ENCODE measurements at places on chromosomes 2 and 18. TPM values are rescaled to one million over a fixed set of nuclear protein-coding genes. Genes with fewer than 3 reads are reported as not detected.

DNA sequence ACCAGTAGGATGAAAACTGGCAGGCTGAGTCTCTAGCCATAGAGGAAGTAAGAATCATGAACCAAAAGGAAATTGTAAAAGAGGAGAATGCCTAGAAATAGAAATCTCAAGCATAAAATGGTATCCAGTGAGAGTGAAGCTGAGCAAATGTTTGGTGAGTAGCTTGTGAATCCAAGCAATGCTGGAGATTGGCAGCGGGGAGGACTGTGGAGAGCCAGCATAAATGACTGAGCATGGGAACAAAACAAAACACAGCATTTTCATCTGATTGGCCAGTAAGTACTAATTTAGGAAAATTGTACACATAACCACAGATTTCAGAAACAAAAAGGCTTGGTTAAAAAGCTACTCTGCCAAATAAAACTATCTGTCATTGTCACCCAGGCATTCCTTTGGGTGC lies 390.0 kb downstream of the STK39 start:
- no peak for DNase-seq
- no peaks in the 10 kb centered on the region for H3K36me3 ChIP-seq
- no peak overlapping the region for H3K4me3 ChIP-seq
- no peak overlapping the region for H3K27ac ChIP-seq
- H3K27me3 ChIP-seq = no peaks in the 10 kb centered on the region

DNA sequence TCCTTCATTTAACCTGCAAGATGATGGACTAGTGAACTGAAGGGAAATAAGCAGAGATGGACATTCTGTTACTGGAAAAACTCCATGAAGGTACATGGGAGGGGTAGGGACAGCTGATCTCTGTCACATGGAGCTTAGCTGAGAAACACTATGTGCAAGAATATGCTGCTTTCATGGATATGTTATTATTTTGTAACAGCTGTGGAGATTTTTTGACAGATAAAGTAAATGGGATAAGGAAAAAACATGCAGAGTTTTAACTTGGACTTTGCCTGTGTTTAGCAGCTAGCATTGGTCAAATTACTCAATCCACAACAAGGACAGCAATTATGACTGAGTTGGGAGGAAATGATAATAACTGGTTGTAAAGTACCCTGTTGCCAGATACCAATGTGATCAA lies 28.7 kb upstream of the HNRNPA3 start:
- no peak for DNase-seq
- H3K4me3 ChIP-seq = no peak overlapping the region
- H3K27ac ChIP-seq = no peak overlapping the region
- no peaks in the 10 kb centered on the region for H3K4me1 ChIP-seq

DNA sequence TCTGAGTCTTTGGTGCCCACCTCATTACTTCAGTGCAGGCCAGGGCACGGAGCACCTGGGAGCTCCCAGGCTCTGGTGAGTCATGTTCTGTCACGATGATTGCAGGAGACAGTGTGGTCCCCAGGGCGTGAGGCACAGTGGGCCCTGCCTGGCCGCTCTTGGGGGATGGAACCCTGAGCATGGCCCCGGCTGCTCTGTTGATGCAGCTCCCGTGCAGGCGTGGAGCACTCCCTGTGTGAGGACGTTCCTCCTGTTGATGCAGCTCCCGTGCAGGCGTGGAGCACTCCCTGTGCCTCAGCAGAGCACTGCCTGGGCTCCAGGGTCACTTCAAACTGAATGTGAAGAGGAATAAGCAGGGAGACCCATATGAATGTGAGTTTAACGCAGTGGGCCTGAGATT lies 30.1 kb downstream of the COPS9 start:
- no peaks in the 10 kb centered on the region for H3K36me3 ChIP-seq
- no peak overlapping the region for H3K27ac ChIP-seq
- DNase-seq = no peak
- no peak overlapping the region for H3K4me3 ChIP-seq

DNA sequence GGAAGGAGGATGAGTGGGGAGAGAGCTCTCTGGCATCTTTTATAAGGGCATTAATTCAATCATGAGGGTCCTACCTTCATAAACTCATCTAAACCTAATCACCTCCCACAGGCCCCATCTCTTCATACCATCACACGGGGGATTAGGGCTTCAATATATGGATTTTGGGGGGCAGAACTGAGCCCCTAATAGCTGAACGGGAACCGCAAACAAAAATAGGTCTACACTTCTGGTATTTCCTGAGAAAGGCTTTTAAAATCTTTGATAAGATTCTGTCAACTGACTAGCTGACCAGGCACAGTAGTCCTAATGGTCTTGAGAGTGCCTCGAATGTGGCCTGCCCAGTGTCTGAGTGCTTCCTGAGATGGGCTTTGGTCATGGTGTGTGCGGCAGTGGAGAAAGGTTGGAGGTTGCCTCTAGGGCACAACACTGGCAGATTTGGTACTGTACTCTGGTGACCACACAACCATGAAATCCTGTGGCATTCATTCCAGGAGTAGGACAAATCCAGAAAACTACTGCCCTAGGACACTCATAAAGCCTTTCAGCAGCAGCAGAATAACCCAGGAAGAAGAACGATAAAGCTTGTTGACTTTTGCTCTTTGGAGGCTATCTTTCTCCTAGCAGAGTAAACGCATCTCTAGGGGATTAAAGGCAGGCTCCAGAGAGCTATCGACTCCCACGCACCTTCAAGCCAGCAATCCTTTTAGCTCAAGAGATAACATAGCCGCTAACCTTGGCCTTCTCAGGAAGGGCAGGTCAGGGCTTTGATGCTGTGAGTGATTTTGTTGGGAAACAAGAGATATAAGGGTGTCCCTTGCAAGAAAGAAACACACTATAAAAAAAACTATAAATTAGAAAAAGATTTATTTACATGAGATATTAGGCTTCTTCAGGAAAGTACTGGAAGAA lies 12.3 kb upstream of the APOB start:
- no peaks in the 10 kb centered on the region for H3K4me1 ChIP-seq
- H3K36me3 ChIP-seq = no peaks in the 10 kb centered on the region
- DNase-seq = no peak
- H3K27me3 ChIP-seq = no peaks in the 10 kb centered on the region
- no peak overlapping the region for H3K4me3 ChIP-seq

DNA sequence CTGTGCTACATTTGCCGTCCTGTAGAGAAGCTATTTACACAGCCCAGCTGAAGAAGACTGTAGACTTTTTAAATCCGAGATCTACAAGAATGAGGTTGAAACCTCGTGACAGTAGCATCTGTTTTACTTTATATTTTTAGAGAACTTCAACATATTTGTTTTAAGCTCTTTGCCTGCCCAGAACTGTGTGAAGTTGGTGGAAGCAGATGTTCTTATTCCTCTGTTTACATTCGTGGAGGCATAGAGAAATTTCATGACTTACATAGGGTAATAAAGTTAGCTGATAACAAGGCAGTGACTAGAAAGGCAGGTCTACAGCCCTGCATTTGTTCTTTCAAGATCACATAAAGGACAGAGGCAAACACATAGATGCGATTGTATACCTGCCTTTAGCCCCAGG lies 47.0 kb upstream of the MAP3K20 start:
- peak overlapping the region; percentile 30 for H3K27ac ChIP-seq
- peaks cover 27% of the 10 kb centered on the region for H3K4me1 ChIP-seq
- H3K36me3 ChIP-seq = no peaks in the 10 kb centered on the region
- H3K27me3 ChIP-seq = no peaks in the 10 kb centered on the region
- DNase-seq = no peak
- H3K4me3 ChIP-seq = no peak overlapping the region

GRCh38 chr2:67574230-67574629 lies 177.1 kb downstream of the ETAA1 start:
- peak; percentile 72 for DNase-seq
- H3K27me3 ChIP-seq = no peaks in the 10 kb centered on the region
- no peak overlapping the region for H3K4me3 ChIP-seq
- H3K36me3 ChIP-seq = peaks cover 2% of the 10 kb centered on the region

GRCh38 chr2:194090251-194090905 lies 1566.6 kb upstream of the SLC39A10 start:
- H3K4me1 ChIP-seq = no peaks in the 10 kb centered on the region
- H3K4me3 ChIP-seq = no peak overlapping the region
- no peak for DNase-seq
- H3K27ac ChIP-seq = no peak overlapping the region
- H3K27me3 ChIP-seq = no peaks in the 10 kb centered on the region
- no peaks in the 10 kb centered on the region for H3K36me3 ChIP-seq

GRCh38 chr2:100527440-100528015 lies 35.3 kb upstream of the PDCL3 start:
- no peaks in the 10 kb centered on the region for H3K27me3 ChIP-seq
- no peak for DNase-seq
- no peak overlapping the region for H3K4me3 ChIP-seq
- no peaks in the 10 kb centered on the region for H3K4me1 ChIP-seq
- H3K36me3 ChIP-seq = no peaks in the 10 kb centered on the region

- DNase-seq = no peak
- peaks cover 23% of the 10 kb centered on the region for H3K36me3 ChIP-seq
- peaks cover 14% of the 10 kb centered on the region for H3K4me1 ChIP-seq
- H3K27me3 ChIP-seq = no peaks in the 10 kb centered on the region
- no peak overlapping the region for H3K27ac ChIP-seq
These were observed 3.4 kb downstream of the SLC66A2 start for GRCh38 chr18:79947881-79948610.

- H3K4me1 ChIP-seq = peaks cover 31% of the 10 kb centered on the region
- no peak for DNase-seq
- no peaks in the 10 kb centered on the region for H3K27me3 ChIP-seq
- no peak overlapping the region for H3K4me3 ChIP-seq
These were observed 15.8 kb downstream of the HS1BP3 start for GRCh38 chr2:20635113-20635510.

- no peaks in the 10 kb centered on the region for H3K4me1 ChIP-seq
- DNase-seq = no peak
- no peak overlapping the region for H3K4me3 ChIP-seq
- H3K36me3 ChIP-seq = no peaks in the 10 kb centered on the region
- no peak overlapping the region for H3K27ac ChIP-seq
These were observed 44.0 kb downstream of the NEMP2 start for GRCh38 chr2:190490502-190490901.

DNA sequence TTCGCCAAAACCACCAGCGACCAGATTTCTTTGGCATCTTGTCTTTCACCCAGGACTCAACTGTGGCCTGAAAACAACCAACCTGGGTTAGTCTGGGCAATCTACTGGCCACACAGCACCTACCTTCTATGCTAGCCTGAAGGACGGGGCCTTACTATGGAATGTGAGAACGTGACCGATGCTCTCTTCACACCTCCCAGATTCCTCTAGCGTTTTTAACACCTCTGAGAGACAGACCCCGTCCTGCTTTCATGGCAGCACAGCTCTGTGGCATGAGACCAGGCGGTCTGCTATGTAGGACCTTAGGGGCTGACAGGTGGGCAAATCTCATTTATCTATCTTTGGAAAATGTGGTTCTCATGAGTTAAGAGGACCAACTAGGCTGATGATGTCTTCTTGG lies 80.9 kb downstream of the EMILIN2 start:
- peaks cover 50% of the 10 kb centered on the region for H3K36me3 ChIP-seq
- no peak overlapping the region for H3K27ac ChIP-seq
- H3K4me3 ChIP-seq = no peak overlapping the region
- H3K27me3 ChIP-seq = no peaks in the 10 kb centered on the region
- H3K4me1 ChIP-seq = no peaks in the 10 kb centered on the region

- no peak for DNase-seq
- no peaks in the 10 kb centered on the region for H3K36me3 ChIP-seq
- H3K27me3 ChIP-seq = no peaks in the 10 kb centered on the region
- no peak overlapping the region for H3K4me3 ChIP-seq
- no peak overlapping the region for H3K27ac ChIP-seq
These were observed 503.4 kb downstream of the CCDC85A start for GRCh38 chr2:56687169-56687568.

GRCh38 chr2:25336383-25336841 lies 5.3 kb downstream of the DNMT3A start:
- DNase-seq = no peak
- no peak overlapping the region for H3K4me3 ChIP-seq
- no peaks in the 10 kb centered on the region for H3K4me1 ChIP-seq
- no peak overlapping the region for H3K27ac ChIP-seq
- H3K36me3 ChIP-seq = no peaks in the 10 kb centered on the region

- H3K4me3 ChIP-seq = no peak overlapping the region
- H3K27ac ChIP-seq = no peak overlapping the region
- H3K4me1 ChIP-seq = no peaks in the 10 kb centered on the region
These were observed 493.2 kb upstream of the FANCL start for GRCh38 chr2:58734365-58734764.

DNA sequence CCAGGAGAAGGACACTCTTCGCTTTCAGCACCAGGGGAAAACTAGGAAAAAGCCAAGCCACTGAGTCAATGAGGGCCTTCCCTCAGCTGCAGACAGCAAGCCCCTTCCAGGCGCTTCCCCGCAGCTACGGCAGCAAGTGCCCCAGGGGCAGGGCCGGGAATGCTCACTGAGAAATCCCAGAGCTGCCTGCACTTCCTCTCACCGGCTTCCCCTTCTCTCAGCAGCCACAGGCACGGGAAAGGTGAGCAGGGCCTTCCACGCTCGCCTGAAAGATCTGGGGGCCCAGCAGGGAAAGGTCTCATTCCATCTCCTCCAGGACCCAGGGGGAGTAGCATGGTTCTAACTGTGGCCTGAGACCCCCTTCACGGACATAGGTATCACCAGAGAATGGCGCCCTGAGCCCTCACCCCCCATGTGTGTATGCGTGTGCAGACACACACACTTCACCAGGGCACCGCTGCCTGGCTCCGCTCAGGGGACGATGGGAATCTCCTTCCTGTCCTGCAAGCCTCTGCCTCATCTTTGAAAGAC lies 29.6 kb upstream of the FOSL2 start:
- no peak overlapping the region for H3K4me3 ChIP-seq
- no peak overlapping the region for H3K27ac ChIP-seq
- no peak for DNase-seq

DNA sequence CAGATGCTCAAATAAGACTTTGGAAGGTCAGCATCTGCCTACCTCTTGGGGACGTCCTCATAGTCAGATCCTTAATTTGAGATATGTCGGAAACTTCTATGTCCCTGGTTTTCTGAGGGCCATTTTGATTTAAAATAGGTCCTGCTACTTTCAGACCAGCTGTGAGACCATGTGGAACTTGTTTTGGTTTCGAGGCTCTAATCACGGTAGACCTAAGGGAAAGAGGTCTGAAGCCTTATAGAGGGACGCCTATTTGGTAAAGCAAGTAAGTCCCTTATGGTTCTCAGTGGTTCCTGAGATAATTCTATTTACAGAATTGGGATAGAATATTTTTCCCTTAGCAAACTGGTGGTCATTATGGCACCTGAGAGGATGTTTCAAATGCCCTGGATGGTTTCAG lies 75.1 kb downstream of the RFTN2 start:
- no peak overlapping the region for H3K27ac ChIP-seq
- no peaks in the 10 kb centered on the region for H3K4me1 ChIP-seq
- DNase-seq = no peak
- no peaks in the 10 kb centered on the region for H3K27me3 ChIP-seq

GRCh38 chr2:31386648-31387047 lies 27.9 kb downstream of the XDH start:
- no peak for DNase-seq
- peaks cover 21% of the 10 kb centered on the region for H3K4me1 ChIP-seq
- no peak overlapping the region for H3K27ac ChIP-seq
- no peaks in the 10 kb centered on the region for H3K27me3 ChIP-seq
- H3K36me3 ChIP-seq = no peaks in the 10 kb centered on the region

CD207 gene
- total RNA-seq = not detected

KYNU gene
- total RNA-seq = not detected

RAB11FIP5 gene
- 15.5 TPM for total RNA-seq

CCDC85A gene
- 0.37 TPM for total RNA-seq

ACADL gene
- not detected for total RNA-seq

SLC9A4 gene
- not detected for total RNA-seq

ARHGAP28 gene
- total RNA-seq = 1.9 TPM

ZNF513 gene
- total RNA-seq = 7.7 TPM

MLPH gene
- total RNA-seq = not detected

DSG2 gene
- 65.5 TPM for total RNA-seq

EN1 gene
- 4.7 TPM for total RNA-seq
